ENCODE measurements at places on chromosomes 1 and 21.

DNA sequence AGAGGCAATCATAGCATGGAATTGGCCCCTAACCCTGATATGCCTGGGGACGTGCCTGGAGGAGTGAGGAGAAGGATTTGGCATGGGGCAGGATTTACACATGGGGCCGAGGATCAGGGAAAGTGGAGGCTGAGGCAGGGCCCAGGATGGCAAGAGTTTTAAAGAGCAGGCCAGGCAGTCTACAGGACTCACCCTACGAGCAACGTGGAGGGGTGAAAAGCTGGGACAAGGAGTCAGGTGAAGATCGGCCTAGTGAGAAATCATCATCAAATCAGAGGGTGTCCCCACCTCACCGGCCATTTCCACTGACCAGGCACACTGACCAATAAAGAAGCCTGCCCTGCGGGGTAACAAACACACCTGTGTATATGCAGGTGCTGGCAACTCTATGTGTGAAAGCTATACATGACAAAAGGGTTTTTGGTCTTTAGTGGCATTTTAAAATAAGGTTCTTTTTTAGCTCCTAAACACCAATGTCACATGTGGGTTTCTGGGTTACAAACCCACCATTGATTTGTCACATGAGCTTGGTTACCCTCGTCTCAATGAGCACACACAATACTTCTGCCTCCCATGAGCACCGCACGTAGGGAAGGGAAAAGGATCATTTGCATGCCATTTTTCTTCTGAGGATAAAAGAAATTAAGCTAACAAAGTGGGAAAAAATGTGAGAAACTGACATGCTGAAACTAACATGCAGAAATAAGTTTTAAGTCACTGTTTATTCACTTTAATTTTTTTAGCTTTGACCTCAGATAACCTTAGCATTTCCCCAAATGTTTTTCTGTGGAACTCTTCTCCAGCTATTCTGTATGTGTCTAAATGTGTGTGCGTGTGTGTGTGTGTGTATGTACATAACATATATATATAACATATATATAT is 168.1 kb upstream of the EDN2 start:
- DNase-seq: no peak

GRCh38 chr1:167483790-167484189 is 34.5 kb downstream of the CD247 start:
- no peak for DNase-seq

GRCh38 chr1:181260271-181260670 is 171.8 kb downstream of the IER5 start:
- DNase-seq: no peak

DNA sequence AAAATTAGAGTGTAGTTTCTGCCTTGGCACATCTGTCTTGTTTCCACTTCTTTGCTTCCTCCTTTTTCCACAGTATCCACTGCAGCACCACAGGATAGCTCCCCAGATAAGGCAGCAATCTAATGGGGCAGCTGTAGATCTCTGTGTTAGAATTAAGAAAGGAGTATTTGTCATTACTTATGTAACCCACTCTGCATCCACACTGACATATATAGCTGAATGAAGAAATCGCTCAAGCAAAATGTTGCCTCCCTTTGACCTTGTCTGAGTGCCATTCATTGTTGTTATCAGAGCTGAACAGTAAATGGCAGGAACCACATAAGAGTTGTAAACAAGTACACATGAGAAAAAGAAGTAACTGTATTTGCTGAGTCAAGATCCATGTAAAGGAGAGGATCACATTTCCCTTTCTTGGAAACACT is 45.9 kb upstream of the DPH5 start:
- DNase-seq: no peak

DNA sequence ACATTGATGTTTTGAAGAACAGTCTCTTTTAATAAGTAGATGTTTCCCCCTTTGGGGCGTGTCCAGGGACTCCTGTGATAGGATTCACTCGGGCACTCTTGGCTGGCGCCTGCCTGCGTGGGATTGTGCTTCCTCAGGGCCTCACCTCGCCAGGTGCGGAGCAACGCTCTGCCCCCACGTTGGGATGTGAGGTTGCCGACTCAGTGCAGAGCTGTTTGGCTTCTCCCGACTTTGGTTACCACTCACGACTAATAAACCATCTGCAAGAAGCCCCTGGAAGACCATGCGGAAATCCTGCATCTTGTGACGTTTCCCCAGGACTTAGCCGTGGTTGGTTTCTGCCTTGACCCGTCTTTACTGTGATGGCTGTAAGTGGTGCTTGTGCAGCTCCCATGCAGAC is 106.4 kb downstream of the PCBP3 start:
- DNase-seq: no peak

DNA sequence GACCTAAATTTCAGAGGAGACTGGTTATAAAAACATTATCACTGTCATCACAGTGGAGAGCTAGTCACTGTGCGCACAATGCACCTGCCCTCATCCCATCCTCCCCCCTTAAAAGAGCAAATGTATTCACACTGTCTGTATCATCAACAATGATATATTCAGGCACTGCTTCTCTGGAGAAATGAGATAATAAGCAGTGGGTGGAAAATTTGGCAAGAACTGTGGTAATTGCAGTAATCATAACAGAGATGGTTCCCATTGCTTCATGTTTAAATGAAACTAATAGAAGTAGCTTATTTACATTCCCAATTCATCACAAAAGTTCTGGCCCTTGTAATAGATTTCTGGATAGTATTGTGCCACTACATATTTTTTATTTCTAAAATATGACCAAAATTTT is 867.4 kb upstream of the ADGRL2 start:
- DNase-seq: no peak

DNA sequence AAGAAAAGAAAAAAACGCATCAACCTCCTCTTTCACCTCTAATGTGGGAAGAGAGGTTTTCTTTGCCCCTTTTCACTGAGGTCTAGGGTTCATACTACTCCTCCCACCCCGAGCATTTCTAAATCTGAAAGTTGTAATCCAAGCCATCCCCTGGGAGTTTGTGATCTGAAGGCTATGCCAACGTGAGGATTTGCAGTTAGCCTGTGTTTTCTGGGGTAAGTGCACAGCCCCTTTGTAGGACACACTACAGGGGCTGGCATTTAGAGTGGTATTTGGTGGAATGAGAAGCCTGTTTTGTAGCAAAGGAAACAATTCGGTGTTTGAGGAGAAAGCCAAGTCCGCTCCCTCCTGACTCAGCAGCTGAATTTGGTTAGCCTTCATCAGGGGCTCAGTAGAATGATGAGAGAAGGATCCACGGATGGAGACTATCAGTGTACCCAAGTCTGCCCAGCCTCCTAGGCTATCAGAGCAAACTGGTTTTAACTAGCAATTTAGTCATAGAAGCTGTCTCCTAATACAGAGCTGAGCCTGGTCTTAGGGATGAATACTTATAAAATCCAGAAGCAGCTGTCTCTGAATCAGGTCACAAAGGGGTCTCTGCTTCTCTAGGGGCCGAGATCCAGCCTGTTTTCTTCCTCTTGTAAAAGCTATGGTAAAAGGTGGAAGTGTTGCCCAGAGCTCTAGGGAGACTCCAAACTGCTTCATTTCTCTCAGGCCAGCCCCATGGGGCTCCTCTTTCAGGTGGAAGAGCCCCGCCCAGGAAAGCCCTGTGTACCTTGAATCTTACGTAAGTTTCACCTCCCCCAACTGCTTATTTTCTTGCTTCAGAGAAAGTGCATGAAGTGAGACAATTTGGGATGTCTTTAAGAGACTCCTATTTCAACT is 2.1 kb downstream of the PCP4L1 start:
- DNase-seq: no peak

GRCh38 chr1:246703581-246703980 is 20.6 kb upstream of the SCCPDH start:
- no peak for DNase-seq

- peak; percentile 96 for DNase-seq
Measured at GRCh38 chr1:228109073-228109961, at the start of gene MRPL55. Gene MRPL55 (minus strand): TSS chr1:228109299. CDS start chr1:228108260, 1,039 bp downstream.

DNA sequence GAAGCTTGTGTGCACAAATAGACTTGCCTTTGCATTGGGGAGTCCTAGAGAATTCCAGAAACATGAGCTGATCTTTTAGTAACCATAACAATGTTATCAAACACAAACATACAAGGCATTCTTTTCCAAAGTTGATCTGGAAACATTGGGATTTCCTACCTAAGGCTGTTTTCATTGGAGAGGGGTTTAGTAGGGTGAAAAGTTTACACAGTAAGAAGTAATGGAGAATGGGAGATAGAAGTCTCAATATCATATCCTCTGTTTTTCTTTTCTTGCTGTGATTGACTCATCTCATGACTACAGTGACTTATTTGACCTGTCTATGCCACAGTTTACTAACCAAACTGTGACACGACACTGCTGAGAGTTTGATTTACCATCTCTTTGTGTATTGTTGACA is 65.6 kb upstream of the PLA2G4A start:
- DNase-seq: no peak

DNA sequence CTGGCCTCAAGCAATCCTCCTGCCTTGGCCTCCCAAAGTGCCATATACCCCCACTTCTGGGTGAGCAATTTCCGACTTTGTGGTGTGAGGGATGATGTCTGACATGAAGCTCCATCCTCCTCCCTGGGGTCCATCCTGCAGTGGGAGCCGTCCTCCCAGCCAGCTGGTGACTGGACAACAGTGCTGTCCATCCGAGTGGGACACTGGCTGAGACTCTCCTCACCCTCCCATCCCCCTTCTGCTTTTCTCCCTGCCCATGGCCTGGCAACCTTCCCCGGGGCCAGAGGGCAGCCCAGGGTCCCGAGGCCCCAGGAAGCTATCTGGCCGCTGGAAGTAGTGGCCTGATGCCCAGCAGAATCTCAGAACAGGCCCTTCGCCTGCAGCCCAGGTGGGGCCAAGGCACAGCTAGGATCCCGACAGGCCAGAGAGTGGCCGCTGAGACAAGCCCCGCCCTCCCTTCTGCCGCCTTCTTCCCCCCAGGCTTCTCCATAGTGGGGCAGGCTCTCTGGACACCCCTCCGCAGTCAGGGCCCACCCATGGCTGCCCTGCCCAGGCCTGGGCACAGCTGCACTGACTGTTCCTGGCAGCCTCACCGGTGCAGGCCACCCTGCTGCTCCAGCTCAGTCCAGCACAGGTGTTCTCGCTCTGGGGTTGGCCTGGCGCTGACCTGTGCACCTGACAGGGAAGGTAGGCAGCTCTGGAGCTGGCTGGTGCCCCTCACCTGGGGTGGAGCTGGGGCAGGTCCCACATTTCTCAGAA is 8.4 kb upstream of the FAAP20 start:
- no peak for DNase-seq

DNA sequence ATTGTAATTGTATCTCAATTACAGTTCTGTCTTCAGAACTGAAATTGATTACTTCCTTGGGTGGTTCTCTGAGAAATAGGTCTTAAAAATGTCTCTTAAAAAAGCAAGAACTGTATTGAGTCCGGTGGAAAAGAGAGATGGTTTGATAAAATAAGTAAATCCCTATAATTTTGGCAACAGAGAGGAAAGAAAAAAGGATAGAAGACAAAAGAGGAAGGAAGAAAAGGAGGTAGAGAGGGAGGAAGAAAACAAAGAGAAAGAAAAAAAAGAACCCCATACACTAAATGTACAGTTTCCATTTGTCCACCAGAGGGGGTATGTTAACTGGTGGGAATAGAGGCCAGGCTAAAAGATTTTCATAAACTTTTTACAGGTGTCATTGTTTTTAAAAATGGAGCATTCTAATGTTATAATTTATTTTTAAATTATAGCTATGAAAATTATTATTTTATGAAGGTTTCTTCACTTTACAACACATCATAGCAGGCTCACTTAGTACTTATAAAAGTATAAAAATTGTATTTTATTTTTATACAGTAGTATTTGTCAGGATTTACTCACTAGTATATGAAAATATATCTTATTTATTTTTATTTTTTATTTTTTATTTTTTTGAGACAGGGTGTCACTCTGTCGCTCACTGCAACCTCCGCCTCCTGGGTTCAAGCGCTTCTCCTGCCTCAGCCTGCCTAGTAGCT is 2.1 kb upstream of the UBE2T start:
- DNase-seq: no peak

- no peak for DNase-seq
Measured at GRCh38 chr1:6417961-6418667, 1.6 kb downstream of the HES2 start.

- no peak for DNase-seq
Measured at GRCh38 chr1:229254910-229255541, 15.9 kb upstream of the RAB4A start.

DNA sequence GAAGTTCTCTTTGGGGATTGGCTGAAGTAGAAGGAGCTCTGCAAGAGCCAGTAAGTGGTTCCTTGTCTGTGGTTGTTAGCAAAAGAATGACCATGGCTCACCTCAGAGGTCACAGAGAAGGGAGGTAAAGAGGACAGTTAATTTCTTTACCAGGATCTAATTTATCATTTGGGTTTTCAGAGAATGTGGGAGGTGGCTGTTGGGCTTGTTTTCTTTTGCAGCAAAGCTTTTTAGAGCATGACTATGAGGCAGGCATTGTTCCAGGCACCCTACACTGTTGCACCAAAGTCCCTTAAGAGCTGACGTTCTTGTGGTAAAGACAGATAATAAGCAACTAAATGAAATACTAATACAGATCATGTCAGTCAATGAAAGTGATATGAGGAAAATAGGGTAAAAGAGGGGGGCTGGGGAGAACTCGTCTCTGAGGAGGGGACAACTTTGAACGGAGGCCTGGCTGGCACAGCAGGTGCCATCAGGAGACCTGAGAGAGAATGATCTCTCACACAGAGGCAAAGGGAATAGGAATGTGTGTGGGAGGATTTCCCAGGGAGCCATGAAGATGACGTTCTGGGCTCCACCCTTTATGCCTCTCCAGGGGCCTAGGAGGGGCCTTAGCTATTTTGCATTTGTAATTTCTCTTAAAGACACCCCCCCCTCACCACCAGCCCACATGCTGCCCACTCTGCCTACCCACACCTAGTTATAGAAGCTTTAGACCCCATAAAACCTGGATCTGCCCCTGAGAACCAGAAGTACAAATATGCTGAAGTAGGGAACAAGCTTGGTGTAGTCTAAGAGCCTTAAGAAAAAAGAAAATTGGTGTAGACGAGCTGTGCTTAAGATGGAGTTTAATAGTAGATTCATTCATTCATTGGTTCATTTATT is 177.5 kb downstream of the ROR1 start:
- no peak for DNase-seq

- no peak for DNase-seq
Measured at GRCh38 chr1:203271018-203271743, 34.1 kb upstream of the BTG2 start.

GRCh38 chr1:232709386-232709785 is 79.5 kb upstream of the SIPA1L2 start:
- no peak for DNase-seq

DNA sequence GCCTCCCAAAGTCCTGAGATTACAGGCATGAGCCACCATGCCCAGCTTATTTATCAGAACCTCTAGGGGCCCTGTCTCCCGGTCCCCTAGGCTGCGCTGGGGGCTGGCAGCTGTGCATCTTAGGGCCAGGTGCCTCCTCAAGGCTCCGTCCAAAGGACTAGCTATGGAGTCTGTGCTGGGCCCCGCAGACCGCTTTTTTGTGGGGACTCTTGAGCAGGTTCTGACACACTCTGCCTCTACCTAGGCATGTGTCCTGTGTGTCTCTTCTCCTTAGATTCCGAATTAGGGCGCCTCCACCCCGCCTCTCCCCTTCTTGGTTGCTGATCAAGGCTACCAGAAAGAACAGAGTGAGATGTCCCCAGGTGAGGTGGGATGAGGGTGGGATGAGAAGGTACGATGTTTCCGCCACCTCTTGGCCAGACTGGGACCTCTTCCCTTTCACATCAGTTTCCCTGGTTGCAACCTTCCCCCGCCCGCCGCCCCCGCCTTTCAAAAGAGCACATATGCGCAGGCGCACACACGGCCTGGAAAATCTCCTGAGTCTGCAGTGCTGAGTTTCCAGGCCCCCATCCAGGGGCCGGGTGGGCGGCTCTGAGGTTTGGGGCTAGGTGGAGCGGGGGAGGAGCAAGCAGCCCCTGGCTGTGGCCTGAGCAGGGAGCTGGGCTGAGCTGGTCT is 5.0 kb upstream of the PTPN7 start:
- no peak for DNase-seq

GRCh38 chr1:39761557-39762260 is 9.4 kb downstream of the OXCT2 start:
- no peak for DNase-seq
